Activated naive CD8-positive, alpha-beta T cell treated with anti-CD3 and anti-CD28 coated beads for 36 hours (primary cell): ENCODE measurements at places on chromosomes 3 and 15.

GRCh38 chr3:42693530-42693930 is 8.2 kb downstream of the KLHL40 start:
- DNase-seq = no peak

DNA sequence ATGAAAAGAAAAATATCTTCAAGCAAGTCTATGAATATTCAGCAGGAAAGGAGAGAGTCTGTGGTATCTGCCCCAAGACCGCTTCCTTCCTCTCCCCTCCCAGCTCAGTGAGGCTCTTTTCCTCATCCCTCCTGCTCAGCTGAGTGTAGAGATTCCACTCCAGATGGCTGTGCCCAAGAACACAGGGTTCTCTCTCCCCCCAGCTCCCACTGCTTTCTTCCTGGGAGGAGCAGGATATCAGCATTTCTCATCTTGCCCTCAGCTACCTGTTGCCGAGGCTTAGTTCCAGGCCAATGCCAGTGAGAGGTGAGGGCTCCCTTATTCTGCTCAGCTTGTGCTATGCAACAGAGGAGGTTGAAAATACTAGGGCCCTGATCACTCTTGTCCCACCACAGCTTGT is 211.9 kb downstream of the SV2B start:
- no peak for DNase-seq

DNA sequence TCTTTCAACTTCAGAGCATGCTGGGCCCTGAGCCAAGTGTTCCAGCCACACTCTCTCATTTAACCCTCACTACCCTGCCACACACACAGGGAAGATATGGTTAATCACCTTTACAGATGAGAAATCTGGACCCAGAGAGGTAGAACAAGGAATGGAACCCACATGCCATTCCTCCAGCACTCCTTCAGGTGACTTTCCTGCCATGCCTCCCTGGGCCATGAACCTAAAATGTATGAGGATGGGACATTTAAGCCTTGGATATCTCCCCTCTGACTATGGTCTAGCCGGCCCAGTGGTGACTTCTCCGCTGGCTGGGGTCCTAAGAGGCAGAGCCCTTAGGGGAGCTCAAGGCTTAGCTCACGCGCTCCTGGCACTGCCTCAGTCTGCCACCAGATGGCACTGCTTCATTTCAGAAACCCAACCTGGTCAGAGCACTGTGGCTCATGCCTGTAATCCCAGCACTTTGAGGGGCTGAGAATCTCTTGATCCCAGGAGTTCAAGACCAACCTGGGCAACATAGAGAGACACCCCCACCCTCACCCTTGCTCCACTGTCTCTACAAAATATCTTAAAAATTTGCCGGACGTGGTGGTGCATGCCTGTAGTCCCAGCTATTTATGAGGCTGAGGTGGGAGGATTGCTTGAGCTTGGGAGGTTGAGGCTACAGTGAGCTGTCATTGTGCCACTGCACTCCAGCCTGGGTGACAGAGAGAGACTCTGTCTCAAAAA is 2.2 kb upstream of the DCAF1 start:
- DNase-seq = peak; percentile 78

- peak; percentile 42 for DNase-seq
Measured at GRCh38 chr3:108780235-108780634, 23.0 kb upstream of the RETNLB start.

- DNase-seq = no peak
Measured at GRCh38 chr3:195086885-195087284, 184.1 kb downstream of the XXYLT1 start.

DNA sequence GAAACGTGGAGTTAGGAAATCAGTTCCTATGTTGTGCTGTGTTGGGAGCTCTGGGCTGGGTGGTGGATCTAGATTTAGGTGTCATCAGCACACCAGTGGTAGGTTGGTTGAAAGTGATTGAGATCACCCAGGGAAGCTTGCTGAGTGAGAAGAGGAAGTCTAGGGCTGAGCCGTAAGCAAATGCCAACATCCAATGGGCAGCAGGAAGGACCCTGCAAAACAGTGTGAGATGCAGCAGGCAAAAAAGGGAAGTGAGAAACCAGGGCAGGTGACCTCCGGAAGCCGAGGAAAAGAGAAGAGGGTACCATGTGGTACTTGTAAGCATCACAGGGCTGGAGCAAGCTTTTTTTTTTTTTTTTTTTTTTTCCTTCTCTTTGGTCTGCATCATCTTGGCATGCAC is 15.9 kb upstream of the COPG1 start:
- DNase-seq = no peak

GRCh38 chr3:136070953-136071949 is 105.7 kb downstream of the PPP2R3A start:
- DNase-seq = no peak
